T-helper 22 cell (primary cell): ENCODE measurements at places on chromosomes 5 and 9.

GRCh38 chr5:133945568-133945967 lies 22.9 kb downstream of the C5orf15 start:
- no peak for DNase-seq

DNA sequence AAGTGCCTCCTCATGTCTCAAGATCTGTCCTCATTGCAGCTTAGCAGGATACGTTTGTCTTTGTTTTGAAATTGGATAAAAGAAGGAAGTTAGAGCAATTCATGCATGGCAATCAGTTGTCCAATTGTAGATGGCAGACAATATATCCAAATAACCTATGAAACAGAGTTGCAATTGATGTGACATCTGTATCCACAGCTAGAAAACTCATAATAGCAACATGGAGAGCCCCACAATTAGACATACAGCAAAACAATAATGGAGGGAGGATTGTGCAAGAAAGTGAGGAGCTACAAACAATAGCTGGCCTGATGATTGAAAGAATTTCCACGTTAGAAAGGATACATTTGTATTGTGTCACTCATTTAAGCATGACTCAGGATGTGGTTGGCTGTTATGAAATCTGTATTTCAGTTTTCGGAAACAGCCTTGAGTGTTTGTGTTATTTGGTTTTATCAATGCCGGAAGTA lies 132.0 kb downstream of the FAM174A start:
- DNase-seq: no peak

DNA sequence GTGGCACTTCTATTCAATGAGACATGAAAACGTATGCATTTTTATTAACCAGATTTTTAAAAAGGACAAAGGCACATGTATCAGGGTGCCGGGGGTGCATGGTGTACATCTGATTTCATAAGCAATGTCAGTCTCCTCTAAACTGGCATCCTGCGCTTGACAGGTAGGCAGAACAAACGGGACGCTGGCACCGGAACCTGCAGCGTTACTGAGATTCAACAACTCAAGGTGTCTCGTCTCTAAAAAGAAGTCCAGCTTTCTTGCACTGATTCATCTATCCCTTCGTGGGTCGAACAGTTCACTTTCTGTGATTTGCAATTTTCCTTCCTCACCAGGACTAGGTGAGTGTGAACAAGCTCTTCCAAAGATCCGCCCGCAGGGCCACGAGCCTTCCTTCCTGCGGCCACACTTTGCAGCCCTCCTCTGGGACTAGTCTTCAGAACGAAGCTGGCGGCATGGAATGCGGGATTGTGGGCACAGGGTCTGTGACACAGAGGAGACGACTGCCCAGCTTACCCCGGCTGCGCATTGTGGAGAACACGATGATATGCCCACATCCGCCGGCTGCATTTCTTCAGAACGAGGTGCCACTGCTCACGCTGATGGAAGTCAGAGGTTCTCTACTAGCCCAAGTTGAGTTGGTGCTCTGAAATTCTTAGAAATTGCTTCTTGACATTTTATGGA lies 7.2 kb downstream of the SLC6A3 start:
- DNase-seq: no peak

DNA sequence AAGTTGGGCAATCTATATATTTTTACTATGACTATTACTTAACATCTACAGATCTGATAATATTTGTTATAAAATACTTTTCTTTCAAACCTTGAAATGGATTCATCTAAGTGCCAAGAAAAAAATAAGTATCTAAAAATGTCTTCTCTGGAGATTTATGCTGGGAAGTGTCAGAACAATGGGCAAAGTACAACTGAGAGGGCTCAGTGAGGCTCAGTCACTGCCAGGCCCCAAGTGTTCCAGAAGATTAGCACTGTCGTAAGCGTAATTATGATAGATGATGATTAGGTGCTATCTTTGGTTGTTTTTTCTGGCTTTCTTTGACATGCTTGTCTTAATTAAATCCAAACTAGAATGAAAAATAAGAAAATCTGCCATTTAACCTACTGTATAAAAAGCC lies 72.2 kb upstream of the ADAMTS19 start:
- DNase-seq: no peak

DNA sequence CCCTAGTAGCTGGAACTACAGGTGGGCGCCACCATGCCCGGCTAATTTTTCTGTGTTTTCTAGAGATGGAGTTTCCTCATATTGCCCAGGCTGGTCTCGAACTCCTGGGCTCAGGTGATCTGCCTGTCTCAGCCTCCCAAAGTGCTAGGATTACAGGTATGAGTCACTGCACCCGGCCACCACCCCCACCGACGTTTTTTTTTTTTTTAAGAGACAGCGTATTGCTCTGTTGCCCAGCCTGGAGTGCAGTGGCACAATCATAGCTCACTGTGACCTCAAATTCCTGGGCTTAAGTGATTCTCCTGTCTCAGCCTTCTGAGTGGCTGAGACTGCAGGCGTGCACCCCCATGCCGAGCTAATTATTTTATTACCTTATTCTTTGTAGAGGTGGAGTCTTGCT lies 38.2 kb downstream of the WDR70 start:
- no peak for DNase-seq
